ENCODE measurements at places on chromosomes 13 and 19.

DNA sequence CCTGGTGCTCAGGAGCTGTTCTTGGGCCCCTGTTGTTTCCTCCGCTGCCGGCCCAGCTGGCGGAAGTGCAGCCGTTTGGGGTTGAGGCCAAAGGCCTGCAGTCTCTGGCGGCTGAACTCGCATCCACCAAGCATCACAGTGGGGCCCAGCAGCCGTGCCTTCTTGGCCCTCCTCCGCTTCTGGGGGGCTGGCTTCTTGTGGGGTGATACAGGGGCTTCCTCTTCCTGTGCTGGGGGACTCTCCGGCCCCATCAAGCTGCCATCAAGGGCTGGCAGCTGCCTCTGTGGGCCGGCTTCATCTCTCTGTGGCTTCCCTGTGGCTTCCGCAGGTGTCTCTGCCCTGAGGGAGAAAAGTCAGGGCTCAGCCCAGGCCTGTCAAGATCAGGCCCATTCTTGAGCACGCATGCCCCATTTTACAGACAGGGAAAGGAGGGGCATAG, 10.3 kb downstream of the ATG4D start:
- no peak for DNase-seq

GRCh38 chr19:11566164-11566563, 7.1 kb upstream of the ELOF1 start:
- no peak for DNase-seq

GRCh38 chr13:20968745-20969144, 66.2 kb upstream of the XPO4 start:
- DNase-seq = no peak

DNA sequence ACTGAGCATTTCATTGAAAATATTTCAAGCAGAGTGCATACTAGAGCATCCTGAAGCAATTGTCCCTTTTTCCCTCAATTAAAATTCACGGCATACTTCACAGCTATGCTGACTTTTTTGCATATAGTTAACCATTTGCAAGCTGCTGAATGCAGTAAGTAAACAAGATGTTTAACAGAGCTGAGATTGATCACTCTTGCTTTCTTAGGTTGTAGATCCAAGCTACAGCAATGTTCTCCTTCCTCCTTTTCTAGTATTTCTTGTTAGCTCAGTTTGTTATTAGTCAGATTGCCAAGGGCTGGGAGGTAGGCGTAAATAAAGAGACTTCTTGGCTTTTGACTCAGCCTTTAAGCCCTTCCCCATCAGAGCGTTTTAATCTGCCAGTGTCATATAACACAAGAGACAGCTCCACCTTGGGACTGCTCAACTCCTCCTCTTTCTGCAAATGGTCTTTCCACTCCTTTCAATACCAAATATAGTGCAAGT, at the start of gene SLITRK6:
Gene SLITRK6 (minus strand): TSS at position 323 of the 486 bp plus-strand sequence. CDS start 2,911 bp downstream, outside the sequence.
- DNase-seq = no peak

DNA sequence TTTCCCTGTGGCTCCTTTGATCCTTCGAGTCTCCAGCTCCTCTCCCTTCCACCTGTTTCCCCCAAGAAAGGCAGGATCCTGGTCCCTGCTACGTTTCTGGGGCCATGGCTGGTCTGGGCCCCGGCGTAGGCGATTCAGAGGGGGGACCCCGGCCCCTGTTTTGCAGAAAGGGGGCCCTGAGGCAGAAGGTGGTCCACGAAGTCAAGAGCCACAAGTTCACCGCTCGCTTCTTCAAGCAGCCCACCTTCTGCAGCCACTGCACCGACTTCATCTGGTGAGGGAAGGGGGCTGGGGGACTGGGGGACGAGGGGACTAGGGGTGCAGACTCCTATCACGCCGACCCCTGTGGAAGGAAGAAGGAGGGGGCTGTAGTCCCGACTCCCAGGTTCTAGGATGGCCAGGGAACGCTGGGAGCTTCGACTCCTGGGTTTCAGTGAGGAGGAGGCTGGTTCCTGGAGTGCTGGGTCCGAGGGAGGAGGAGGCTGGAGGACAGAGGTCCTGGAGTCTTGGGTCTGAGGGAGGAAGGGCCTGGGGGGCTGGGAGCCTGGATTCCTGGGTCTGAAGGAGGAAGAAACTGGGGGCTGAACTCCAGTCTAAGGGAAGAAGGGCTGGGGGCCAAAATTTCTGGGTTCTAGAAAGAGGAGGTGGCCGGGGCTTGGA, 524 bp downstream of the PRKCG start:
- no peak for DNase-seq

- no peak for DNase-seq
Observed at GRCh38 chr19:13935765-13936510, 2.3 kb downstream of the PODNL1 start.

DNA sequence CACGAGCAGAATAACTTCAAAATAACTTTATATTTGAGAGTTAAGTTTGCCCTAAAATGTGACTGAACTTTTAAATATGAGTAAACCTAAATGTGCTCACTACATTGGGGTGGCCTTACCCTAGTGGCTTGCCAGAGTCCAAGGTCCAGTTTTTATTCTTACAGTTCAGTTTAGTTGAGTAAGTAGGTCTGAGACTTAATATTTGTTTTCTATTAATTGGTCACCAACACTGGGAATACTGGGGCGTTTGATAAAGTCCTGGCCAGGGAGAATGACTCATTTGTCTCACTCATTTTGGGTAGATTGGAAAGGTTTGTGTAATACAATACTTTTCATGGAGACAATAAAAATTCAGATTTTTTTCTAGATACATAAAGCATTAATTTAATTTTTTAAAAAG, 127.8 kb upstream of the SPATA13 start:
- DNase-seq = no peak

GRCh38 chr13:74134777-74135325, 647 bp upstream of the KLF12 start:
- DNase-seq = peak; percentile 55

GRCh38 chr13:92682832-92683517, 543.6 kb upstream of the GPC6 start:
- no peak for DNase-seq

DNA sequence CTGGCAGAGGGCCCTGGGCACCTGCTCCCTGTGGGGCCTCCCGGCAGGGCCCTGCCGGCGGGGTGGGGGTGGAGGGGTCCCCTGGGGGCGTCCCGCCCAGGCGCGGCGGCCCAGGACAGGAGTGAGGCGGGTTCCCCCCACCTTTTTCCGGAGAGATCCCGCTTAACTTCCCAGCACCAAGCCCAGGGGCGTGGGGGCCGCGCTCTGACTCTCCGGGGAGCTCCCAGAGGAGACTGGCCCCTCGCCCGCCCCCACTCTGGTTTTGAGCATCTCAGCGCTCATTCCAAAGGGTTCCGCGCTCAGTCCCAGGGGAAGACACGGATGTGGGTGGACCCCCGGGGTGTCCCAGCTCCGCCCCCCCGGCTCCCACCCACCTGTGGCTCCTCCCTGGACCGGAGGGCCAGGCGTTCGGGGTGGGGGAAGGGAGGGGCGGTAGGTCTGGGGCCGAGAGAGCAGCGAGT, 476 bp downstream of the C2CD4C start:
- DNase-seq = no peak

GRCh38 chr13:23427881-23428528, 5.5 kb downstream of the SACS start:
- no peak for DNase-seq

- DNase-seq = peak; percentile 0
Observed at GRCh38 chr13:20566468-20566897, 474 bp upstream of the IFT88 start.

DNA sequence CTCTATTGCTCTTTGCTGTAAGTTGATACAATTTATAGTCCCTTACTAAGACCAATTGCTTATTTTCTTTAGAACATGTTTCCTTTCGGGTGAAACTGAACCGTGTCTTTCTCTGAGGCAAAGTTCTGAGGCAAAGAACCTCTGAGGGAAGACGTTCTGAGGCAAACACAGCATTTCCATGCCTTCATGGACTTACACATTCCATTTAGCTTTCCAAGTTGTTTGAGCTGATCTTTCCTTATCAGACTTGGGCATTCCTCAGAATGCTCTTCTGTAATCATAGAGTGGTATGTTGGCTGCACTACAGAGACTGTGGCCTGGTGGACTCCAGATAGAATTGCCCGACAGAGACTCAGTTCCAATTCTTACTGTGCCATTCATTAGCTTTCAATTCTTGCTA, 579.1 kb downstream of the KCTD12 start:
- DNase-seq = no peak

- DNase-seq = no peak
Observed at GRCh38 chr13:110337247-110337646, 30.2 kb downstream of the COL4A2 start.

DNA sequence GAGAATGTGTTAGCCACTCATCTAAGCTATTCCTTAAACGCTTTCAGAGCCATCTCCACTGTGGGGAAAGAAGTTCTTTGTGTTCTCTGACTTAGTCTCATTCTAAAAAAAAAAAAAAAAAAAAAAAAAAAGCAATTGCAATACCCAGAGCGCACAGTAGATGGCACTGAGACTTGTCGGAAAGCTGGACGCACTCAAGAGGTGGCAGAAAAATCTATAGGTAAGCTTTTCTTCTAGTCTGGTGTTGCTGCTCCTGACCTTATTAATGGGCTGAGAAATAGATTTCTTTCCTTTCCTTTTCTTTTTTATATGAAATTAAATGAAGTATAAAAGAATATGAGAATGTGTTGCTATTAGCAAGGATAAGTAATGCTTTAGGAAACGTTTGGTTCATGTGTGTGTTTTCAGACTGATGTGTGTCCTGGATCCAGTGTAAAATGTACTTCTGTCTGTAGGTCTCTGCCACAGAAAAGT, 4.7 kb upstream of the GJB2 start:
- no peak for DNase-seq

DNA sequence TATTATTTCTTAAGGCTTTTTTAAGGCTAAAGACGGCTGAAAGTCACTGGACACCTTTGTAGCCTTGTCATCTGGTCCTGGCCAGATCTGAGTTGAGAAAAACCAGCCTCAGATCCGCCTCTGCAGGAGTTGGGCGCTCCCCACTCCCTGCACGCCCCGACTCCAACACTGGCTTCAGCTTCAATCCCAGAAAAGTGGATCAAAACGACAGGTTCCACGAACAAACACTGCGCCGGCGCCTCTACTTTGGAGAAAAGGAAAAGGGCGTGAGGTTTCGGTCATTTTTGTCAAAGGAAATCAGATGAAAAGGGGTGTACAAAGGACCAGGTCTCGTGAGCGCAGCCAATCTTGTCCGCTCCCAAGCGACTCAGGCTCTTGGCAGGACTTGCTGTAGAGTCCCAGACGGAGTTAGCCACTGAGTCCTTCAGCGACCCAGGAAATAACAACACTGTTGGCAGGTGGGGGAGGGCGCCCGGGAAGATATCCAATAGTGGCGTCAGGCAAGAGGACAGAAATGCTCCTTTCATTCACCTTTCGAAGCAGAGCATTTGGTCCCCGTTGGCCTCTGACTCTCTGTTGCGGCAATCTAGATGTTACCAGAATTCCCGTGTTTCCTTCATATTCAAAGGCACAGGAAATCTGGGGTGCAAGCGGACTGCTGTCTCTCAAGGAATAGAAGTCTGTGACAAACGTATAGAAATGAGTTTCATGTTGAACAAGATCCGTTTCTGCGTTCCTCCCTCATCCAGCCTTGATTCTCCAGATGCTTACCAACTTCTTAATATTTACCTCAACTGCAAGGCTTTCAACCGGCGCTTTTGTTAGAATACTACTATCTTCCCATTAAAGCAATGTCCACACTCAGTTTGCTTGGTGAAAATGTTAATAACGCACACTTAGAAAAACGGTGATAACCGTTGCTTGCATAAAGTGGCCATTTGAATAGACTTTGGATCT, 1.8 kb upstream of the CCNA1 start:
- DNase-seq = no peak

DNA sequence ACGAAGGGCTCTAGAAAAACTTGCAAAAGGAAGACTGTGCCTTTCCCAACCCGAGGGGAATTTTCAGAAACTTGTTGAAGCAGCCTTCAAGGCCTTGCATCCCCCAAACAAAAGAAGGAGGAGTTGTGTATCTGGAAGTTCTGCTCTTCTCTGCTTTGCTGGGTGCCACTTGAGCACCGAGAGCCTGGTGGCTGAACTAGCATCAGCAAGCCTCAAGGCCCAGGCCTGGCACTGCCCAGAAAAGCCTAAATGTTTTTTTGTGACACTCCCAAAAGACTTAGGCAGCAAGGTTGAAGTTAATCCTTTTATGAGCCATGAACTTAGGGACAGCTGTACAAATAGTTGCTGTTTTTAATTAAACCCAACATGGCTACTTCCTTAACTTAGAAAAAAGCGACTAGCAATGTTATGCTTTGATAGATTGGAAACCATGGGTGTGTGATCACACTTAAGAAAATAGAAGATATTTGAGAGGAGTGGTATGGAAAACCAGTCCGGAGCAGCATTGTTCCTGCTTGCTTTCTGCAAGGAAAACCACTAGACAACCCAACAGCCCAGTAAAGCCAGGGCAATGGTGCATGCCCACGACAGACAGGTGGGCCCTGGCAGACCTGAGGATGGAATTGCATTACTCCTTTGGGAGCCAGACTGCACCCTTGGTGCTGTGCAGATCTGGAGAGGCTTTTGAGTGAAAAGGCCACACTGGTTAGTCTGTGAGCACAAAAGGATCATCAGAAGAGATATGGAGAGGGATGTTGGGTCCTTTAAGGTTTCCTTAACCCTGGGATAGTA, 788 bp upstream of the DLEU7 start:
- DNase-seq = no peak
